ENCODE measurements at places on chromosomes 2 and 18. TPM values are rescaled to one million over a fixed set of nuclear protein-coding genes. Genes with fewer than 3 reads are reported as not detected.

DNA sequence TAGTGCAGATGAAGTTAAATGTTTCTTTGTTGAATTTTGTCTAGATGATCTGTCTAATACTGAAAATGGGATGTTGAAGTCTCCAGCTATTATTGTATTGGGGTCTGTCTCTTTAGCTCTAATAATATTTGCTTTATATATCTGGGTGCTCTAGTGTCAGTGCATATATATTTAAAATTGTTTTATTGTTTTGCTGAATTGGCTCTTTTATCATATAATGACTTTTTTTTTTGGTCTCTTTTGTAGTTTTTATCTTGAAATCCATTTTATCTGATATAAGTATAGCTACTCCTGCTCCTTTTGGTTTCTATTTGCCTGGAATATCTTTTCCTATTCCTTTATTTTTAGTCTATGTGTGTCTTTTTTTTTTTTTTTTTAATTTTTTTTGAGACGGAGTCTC, 79.2 kb downstream of the COMMD1 start:
- H3K27ac ChIP-seq: no peak overlapping the region
- DNase-seq: no peak
- H3K36me3 ChIP-seq: no peaks in the 10 kb centered on the region

DNA sequence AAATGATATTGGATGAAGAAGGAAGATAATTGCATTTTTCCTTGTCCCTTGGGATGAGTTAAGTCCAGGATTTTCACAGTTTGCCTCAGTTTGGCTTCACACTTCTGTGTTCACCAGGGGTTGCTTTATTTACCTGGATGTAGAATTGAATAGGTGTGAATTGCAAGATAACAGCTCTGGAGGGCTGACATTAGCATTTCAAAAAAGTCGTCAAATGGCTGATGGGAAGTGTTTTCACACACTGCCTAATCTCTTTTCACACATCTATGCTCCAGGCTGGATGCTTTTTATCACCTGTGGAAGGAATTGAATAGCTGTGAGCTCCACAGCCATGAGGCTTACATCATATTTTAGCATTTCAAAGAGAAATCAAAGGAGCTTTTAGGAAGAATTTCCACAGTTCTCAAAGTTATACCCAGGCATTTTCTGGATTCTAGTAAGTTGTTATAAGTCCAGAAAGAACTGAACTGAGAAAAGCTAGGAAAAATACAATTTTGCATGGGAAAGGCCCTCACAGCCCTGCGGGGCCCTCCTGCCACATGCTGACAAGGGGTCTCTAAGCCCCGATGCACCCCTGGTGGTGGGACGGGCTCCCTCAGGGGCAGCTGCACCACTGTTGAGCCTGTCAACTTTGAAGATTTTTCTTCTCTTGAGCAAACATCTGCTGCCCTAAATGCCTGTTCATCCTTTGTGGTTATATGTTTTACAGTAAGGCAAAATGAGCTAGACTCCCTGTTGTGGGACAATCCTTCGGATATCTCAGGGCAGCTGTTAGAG, 43.9 kb downstream of the TEX51 start:
- H3K27ac ChIP-seq: no peak overlapping the region
- no peak for DNase-seq
- no peak overlapping the region for H3K4me3 ChIP-seq
- H3K36me3 ChIP-seq: no peaks in the 10 kb centered on the region

GRCh38 chr2:181847198-181847556, 44.4 kb upstream of the ITPRID2 start:
- H3K27me3 ChIP-seq: no peaks in the 10 kb centered on the region
- no peak overlapping the region for H3K27ac ChIP-seq
- no peak overlapping the region for H3K4me3 ChIP-seq
- DNase-seq: no peak
- no peaks in the 10 kb centered on the region for H3K4me1 ChIP-seq

DNA sequence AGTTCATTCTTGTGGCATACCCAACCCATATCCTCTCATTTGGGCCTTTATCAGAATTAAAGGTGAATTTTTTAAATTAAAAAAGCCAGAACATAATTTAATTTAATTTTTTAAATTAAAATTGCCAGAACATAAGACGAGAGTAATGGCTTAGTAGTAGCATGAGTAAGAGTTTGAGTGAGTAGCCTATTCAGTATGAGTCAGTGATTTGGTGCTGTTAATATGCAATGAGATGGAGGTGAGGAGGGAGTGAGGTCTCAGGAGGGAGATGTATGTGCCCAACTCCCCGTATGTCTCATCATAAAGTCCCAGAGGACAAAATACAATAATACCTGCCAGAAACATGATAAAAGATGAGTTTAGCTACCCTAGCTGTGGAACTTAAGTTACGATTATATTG, 115.3 kb upstream of the THOC1 start:
- DNase-seq: no peak
- no peak overlapping the region for H3K27ac ChIP-seq
- H3K4me1 ChIP-seq: no peaks in the 10 kb centered on the region
- no peak overlapping the region for H3K4me3 ChIP-seq
- H3K27me3 ChIP-seq: no peaks in the 10 kb centered on the region
- H3K36me3 ChIP-seq: no peaks in the 10 kb centered on the region

DNA sequence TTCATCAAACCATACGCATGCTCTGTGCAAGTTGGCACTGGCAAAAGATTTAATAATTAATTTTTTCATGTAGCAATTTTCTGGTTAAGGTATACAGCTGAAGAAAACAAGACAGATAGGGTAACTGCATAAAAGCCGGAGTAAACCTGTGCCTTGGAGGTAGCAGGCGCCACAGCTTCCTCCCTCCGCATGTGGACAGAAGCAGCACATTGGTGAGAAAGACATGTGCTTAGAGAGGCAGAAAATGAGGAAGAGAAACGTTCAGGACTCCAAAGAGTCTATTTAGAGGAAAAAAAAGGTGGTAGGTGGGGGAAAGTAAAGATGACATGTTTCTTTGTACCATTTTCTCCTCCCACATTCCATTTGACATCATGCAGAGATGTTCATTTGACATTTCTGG, 9.3 kb downstream of the ST6GAL2 start:
- H3K36me3 ChIP-seq: no peaks in the 10 kb centered on the region
- no peaks in the 10 kb centered on the region for H3K4me1 ChIP-seq
- H3K27me3 ChIP-seq: no peaks in the 10 kb centered on the region
- H3K4me3 ChIP-seq: no peak overlapping the region
- no peak overlapping the region for H3K27ac ChIP-seq

DNA sequence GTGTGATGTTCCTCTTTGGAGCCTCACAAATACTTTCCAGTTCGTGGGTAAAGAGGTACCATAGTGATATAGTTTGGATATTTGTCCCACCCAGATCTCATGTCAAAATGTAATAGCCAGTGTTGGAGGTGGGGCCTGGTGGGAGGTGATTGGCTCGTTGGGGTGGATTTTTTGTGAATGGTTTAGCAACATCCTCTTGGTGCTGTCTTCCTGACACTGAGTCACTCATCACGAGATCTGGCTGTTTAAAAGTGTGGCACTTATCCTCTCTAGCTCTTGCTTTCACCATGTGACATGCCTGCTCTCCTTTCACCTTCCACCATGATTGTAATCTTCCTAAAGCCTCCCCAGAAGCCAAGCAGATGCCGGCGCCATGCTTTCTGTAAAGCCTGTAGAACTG, 3.0 kb upstream of the CCDC93 start:
- H3K27me3 ChIP-seq: no peaks in the 10 kb centered on the region
- DNase-seq: no peak
- H3K36me3 ChIP-seq: no peaks in the 10 kb centered on the region

GRCh38 chr2:106311041-106311370, 116.9 kb upstream of the UXS1 start:
- H3K27ac ChIP-seq: no peak overlapping the region
- no peaks in the 10 kb centered on the region for H3K27me3 ChIP-seq
- no peak overlapping the region for H3K4me3 ChIP-seq
- no peaks in the 10 kb centered on the region for H3K4me1 ChIP-seq

GRCh38 chr2:30231212-30231995, at the start of gene LBH:
Gene LBH, plus strand, starts transcription at chr2:30231534. Its CDS starts 205 bp downstream, at chr2:30231739.
- peak; percentile 86 for DNase-seq
- H3K36me3 ChIP-seq: peaks cover 23% of the 10 kb centered on the region
- no peaks in the 10 kb centered on the region for H3K27me3 ChIP-seq
- peak within 1 kb of the TSS; percentile 90 for H3K27ac ChIP-seq

DNA sequence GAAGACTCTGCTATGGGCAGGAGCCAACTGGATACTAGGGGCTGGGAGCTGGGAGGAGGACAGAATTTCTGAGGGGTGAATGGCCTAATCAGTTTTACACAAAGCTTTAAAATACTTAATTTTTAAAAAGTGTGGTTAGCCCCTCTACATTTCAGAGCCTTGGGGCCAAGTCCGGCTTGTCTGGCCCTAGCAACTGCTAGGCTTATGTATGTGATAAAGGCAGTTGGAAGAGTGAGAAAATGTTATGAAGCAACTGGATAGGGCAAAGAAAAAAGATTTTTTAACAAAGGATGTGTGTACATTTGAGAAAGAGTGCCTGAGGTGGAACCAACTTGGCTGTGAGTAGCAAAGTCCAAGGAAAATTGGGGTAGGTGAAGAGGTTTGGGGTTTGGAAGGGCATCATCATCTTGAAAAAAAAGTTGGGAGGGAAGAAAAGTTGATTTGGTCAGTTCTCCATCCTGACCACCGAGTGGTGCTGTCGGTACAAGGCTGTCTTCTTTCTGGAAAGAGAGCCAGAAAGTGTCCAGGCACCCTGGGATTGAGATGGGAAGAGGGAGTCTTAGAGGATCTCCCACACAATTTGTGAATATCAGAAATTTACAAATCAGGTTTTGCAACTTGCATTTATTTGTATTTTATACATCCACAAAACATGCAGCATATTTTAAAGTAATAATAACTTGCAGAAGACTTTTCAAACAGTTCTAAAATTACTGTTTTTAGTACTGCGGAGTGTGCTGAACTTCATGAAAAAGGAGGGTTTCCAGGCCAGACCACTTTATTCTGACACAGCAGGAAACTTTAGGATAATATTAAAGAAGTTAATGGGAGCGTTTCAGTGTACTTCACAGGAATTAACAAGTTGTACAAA, 10.5 kb upstream of the CDK15 start:
- no peak overlapping the region for H3K4me3 ChIP-seq
- DNase-seq: no peak
- H3K27me3 ChIP-seq: no peaks in the 10 kb centered on the region
- H3K27ac ChIP-seq: no peak overlapping the region
- no peaks in the 10 kb centered on the region for H3K36me3 ChIP-seq

GRCh38 chr2:191693166-191693565, 15.2 kb downstream of the NABP1 start:
- H3K4me3 ChIP-seq: no peak overlapping the region
- H3K27ac ChIP-seq: no peak overlapping the region
- no peak for DNase-seq
- H3K27me3 ChIP-seq: no peaks in the 10 kb centered on the region

DNA sequence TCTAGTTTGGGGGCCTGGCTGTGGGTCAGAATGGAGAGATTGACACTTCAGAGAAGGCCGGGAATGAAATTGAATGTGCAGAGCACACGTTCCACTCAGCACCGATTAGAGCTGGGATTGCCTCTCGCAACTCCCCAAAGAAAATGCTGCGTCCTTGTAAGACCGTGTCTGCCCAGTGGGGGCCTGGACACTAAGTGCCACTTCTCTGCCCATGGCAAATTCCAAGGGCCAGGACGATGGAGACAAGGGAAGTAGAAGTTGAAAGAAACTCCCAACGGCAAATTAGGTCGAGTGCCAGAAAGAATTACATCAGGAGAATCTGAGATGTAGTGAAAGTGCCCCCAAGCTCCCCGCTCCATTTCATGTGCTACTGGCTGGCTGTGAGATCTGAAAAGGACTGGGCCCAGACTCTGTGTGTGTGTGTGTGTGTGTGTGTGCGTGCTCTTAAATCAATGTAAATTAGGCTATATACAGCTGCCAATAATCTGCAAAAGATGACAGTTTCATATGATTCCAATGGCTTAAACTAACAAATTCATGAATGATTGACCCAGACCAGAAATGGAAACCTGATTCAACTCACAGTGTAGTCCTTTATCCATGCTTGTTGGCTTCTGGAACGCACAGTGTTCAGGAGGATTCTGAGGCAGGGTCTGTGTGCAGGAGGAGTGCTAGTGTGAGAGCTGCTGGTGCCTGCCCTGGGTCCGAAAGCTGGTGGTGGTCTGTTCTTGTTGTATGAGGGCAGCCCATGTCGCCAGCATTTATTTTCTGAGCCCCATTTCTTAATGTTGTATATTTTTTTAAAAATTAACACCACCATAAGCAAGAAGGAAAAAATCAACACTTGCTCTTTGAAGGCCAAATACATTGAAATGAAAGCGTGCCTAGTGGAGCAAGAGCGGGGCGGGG, 234.3 kb downstream of the AGAP1 start:
- H3K4me3 ChIP-seq: no peak overlapping the region
- DNase-seq: no peak
- no peaks in the 10 kb centered on the region for H3K36me3 ChIP-seq
- H3K27me3 ChIP-seq: no peaks in the 10 kb centered on the region
- no peaks in the 10 kb centered on the region for H3K4me1 ChIP-seq

DNA sequence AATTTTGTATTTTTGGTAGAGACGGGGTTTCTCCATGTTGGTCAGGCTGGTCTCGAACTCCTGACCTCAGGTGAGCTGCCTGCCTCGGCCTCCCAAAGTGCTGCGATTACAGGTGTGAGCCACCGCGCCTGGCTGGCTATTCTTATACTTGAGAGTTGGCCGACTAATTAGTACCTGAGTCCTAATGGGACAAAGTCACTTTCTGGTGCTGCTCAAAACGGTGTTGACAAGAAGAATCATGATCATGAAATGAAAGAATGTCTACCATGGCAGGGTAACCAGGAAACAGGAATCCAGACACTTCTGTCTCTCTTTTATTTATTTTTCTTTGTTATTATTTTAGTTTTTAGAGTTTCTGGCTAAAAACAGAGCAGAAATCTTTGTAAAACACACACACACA, 54.7 kb upstream of the RAB6D start:
- peaks cover 6% of the 10 kb centered on the region for H3K27me3 ChIP-seq
- no peak for DNase-seq
- no peaks in the 10 kb centered on the region for H3K4me1 ChIP-seq

DNA sequence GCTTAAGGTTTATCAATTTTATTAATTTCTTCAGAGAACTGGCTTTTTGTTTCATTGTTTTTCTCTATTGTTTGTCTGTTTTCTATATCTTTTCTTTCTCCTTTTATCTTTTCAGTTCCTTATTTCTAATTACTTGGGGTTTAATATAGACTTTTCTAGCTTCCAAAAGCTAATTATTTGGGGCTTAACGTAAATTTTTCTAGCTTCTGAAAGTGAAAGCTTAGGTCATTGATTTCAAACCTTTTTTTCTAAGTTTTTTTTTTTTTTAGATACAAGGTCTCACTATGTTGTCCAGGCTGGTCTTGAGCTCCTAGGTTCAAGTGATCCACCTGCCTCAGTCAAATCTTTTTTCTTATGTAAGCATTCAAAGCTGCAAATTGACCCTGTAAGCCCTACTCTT, 266.6 kb downstream of the CAMKMT start:
- H3K4me1 ChIP-seq: no peaks in the 10 kb centered on the region
- H3K27me3 ChIP-seq: no peaks in the 10 kb centered on the region
- no peaks in the 10 kb centered on the region for H3K36me3 ChIP-seq
- H3K4me3 ChIP-seq: no peak overlapping the region
- no peak overlapping the region for H3K27ac ChIP-seq

GRCh38 chr2:129443865-129444739, 535.4 kb upstream of the RAB6C start:
- H3K27ac ChIP-seq: no peak overlapping the region
- peaks cover 5% of the 10 kb centered on the region for H3K27me3 ChIP-seq
- H3K4me3 ChIP-seq: no peak overlapping the region
- H3K36me3 ChIP-seq: no peaks in the 10 kb centered on the region
- H3K4me1 ChIP-seq: no peaks in the 10 kb centered on the region

The HOXD1 gene
- not detected for total RNA-seq

The SCN1A gene
- not detected for total RNA-seq

The GPR45 gene
- total RNA-seq: not detected

The PLA2R1 gene
- total RNA-seq: not detected

The POTEC gene
- not detected for total RNA-seq

The NYAP2 gene
- total RNA-seq: not detected

The LAMA3 gene
- 0.19 TPM for total RNA-seq
